Cardiac fibroblast (primary cell): ENCODE measurements at places on chromosomes 4 and X.

DNA sequence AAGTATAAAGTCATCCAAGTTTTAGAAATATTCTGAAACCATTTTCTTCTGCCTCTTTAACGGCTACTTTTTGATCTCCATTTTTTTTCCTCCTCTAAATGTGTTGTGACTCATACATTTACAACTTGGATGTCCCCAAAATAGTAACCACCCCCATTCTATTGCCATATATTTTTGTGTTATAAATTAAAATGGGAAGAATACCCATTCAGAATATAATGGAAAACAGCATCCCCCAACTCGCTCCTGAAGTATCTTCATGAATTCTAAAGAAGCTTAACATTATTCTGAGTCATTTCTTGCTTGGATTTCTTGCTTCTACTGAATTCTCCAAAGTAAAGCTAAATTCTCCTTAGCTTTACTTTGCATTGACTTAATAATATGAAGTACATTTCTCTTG, 92.0 kb upstream of the PTPN13 start:
- DNase-seq = no peak

GRCh38 chr4:112895811-112896608, 153.4 kb upstream of the ANK2 start:
- no peak for DNase-seq

GRCh38 chrX:47643926-47644325, 6.4 kb downstream of the ELK1 start:
- DNase-seq = peak; percentile 68

- DNase-seq = peak; percentile 40
These were observed 58.8 kb downstream of the PPP3CA start for GRCh38 chr4:101288365-101289145.

GRCh38 chr4:168885400-168885799, 124.7 kb downstream of the CBR4 start:
- no peak for DNase-seq

- DNase-seq = no peak
These were observed 2108.9 kb upstream of the TENM3 start for GRCh38 chr4:180134091-180134866.

- DNase-seq = no peak
These were observed 20.8 kb downstream of the FGFRL1 start for GRCh38 chr4:1031956-1032795.

GRCh38 chr4:112978691-112979472, 70.6 kb upstream of the ANK2 start:
- peak; percentile 65 for DNase-seq

DNA sequence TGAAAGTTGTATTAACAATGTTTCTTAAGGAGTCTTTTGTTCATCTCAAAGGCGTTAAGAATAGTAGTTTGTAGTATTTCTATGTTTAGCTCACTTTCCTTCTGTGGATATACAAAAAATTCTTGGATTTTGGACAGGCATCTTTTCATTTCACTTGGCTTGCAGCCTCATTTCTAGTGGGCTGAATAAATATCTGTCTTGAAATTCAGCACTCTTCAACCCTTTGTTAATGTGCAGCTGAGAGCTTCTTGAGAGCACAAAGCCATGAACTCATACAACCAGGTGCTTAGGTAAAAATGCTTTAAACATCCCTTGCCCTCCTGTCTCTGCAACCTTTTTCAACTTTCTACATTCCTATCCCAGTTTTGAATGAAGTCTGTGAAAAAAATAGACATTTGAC, 1003.2 kb downstream of the C4orf33 start:
- DNase-seq = no peak

DNA sequence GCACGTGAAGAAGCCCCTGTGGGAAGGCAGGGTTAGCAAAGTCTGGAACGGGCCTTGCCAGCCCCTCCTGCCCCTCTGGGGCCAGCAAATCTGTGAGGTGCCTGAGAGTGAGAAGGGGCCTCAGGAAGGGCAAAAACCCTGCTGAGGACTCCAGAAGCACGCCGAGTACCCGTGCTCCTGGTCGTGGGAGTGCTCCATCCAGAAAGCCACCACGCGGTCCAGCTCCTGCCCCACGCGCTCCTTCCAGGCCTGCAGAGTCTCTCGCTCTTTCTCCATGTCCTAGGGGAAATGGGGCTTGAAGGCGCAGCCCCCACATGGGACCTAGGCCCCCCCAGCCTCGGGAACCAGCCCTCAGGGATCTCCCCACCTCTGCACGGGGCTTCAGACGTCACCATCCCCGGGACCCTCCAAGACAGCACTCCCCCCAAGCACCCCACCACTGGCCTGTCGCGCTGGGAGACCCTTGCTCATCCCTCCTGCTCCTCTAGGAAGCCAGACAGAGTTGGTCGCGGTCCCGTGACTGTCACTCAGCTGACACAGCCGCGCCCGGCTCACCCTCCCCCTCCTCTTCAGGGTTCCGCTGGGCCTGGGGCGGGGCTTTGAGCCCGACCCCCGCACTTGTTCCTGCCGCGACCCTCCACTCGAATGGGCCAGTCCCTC, at the start of gene RENBP:
Gene RENBP (minus strand): TSS at position 504 of the 660 bp plus-strand sequence. CDS start 33 bp downstream, at position 471.
- no peak for DNase-seq
